Fibroblast of skin of abdomen (primary cell): ENCODE measurements at places on chromosomes 5 and 9.

- DNase-seq, result peak; percentile 35
These were observed 138.6 kb downstream of the ARHGEF28 start for GRCh38 chr5:73764586-73764985.

DNA sequence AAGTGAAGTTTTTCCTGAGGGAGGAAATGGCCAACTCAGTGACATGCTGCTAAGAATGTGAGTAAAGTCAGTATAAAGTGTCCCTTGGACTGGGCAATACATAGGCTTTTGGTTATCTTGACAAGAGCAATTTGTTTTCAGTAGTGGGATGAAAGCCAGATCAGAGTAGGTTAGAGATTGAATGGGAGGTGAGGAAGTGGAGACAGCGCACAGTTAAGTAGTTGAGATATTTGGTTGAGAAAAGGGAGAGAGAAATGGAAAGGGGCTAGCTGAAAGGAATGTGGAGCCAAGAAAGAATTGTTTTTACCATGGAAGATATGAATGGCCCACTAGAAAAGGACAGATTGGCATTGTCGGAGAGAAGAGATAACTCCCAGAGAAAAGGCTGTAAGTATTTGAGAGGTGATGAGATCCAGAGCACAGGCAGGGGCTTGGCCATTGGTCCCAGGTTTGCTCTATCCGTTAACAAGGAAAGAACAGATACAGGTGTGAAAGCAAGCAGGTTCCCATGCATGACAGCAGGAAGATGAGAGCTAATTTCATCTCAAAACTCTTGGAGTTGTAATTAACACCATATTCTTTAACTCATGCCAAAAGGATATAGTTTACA is 392.0 kb downstream of the NR2F1-AS1 start:
- no peak for DNase-seq

DNA sequence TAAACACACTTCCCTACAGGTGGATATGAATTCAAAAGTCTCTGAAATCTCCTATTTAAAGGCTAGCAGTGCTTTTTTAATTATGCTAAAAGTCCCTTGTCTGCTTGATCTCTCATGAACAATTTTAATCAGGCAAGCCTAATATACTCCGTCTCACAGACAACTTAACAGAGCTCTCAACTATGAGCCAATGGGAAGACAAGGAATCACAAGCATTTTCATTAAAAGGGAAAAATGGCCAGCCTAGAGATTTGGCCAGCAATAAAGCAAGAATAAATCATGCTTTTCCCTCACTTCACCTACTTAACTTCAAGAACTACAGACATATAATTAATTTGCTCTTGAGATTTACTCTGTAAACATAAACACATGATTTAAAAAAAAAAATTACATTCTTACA is 78.0 kb downstream of the RFX3 start:
- no peak for DNase-seq

GRCh38 chr5:9192266-9192665 is 353.6 kb downstream of the SEMA5A start:
- no peak for DNase-seq

DNA sequence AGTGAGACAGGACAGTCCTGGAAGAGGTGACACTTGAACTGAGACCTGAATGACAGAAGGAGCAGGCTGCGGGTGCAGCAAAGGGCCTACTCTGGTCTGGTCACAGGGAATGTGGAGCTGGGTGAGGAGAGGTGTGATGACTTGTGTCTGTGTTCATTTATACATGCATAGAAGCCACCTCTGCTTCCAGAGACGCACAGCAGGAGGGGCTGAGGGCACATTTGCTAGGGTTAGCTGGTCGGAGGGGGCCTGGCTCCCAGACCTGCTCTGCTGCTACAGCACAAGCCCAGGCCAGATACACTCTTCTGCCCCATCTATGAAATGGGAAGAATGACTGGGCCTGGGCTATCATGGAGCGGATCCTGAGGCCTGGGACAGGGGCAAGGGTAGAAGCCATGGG is 15.6 kb downstream of the UNC5A start:
- no peak for DNase-seq

- DNase-seq, result peak; percentile 6
These were observed 33.1 kb downstream of the FANCC start for GRCh38 chr9:95284162-95285080.

DNA sequence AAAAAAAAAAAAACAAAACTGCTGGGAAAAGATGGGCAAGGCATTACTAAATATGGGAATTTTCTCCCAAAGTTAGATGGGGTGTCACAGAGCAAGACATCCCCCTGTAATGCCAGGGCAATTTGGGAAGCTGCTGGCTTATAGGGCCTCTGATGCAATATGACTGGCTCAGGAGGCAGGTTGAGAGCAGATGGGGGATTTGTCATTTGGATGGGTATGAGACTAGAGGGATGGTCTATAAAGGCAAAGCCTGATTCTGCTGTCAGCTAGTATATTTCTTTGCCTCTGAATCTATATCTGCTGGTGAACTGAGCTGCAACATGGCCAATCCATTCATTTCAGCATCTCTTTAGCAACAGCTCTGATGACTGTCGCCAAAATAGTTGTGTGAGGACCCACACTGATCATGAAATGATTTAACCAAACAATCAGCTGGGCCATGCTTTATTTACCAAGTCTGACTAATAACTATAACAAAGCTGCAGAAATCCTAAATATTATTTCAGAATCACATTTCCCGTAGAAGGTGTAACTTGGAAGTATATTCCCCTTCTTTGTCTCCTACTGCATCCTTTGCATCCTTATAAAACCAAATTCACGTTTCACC is 455.1 kb upstream of the ZNF608 start:
- no peak for DNase-seq

DNA sequence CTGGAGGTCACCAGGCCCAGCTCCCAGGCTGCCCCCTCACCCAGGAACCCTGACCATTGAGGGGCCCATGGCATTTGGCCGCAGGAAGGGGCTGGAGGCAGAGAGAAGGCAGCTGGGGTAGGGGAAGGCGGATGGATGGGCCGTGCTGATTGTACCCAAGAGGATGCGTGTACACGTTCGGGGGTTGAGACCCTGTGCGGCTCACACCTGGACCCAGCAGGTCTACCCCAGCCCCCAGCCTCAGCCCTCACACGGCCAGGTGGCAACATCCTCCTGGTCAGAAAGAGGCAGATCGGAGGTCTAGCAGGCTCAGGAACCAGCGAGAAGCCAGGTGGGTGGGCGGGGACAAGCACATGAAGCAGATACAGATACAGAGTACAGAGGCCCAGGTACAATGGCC is 33.7 kb downstream of the NACC2 start:
- no peak for DNase-seq

GRCh38 chr5:180639287-180639686 is 10.1 kb downstream of the FLT4 start:
- no peak for DNase-seq

DNA sequence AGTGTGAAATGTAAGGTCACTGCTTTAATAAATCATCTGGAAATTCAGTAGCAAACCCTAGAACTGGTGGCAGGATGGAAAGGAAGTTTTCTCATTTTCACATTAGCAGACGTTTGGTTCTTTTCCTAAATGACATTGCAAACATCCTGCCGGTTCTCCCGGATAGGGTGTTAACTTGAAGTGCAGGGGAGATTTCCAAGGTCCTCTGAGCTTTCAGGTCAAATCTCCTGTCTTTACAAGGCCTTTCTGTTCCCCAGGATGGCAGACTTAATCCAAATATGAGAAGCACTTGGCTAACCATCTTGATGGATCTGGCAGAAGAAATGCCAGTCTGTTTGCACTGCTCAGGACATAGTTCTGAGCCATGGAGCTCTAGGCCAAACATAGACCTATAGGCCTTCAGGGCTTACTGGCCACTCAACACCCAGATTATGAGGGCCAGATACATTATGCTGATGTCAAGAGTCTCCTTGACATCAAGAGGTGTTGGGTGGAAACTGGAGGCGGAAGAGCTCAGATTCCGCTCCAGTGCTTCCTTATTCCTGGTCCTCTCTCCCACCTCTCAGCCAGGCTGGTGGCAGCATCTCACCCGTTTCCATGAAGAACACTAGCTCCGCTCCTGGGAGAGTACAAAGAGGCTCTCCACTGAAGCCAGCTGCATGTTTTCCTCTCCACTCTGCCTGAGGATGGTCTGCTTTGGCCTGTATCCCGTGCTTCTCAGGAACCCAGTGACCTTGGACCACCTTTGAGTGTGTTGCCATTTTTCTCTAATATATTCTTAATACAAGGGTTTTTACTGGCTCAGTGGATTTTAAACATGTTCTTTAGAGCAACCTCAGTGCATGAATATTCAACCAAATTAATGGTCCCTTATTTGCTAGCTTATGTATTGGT is 61.0 kb downstream of the RALGPS1 start:
- no peak for DNase-seq

GRCh38 chr5:141825791-141826560 is 52.2 kb downstream of the PCDH1 start:
- peak; percentile 27 for DNase-seq

- peak; percentile 71 for DNase-seq
These were observed 172.3 kb upstream of the GNA14 start for GRCh38 chr9:77820293-77820954.

DNA sequence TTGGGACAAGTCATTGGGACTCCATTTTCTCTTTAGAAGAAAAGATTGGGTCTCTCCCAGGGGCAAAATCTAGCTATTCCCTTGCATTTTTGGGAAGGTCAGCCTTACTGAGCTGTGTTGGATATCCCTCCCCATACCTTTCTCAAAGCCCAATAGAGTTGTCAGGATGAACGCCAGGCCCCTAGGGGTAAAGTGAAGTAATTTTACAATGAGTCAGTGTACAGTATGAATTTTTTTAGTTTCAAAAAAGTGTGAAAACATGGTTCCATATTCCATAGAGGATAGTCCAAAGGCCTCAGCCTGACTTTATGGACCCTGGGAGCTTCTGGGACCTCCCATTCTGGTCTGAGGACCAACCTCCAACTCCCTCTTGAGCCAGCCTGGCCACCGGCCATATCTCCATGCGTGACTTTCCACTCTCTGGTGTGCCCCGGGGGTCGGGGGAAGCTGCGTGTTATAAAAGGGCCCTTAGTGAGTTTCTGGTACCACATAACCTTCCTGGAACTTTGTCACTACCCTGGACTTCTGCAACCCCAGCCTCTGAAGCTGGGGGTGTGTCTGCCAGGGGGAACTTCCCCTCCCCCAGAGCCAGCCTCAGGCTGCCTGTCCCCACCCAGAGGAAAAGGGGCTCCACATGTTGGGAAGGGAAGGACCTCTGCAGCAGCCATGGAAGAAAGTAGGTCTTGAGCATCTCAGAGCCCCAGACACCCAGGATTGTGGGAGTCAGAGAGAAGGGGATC is 52.4 kb upstream of the SYNPO start:
- DNase-seq, result peak; percentile 55

DNA sequence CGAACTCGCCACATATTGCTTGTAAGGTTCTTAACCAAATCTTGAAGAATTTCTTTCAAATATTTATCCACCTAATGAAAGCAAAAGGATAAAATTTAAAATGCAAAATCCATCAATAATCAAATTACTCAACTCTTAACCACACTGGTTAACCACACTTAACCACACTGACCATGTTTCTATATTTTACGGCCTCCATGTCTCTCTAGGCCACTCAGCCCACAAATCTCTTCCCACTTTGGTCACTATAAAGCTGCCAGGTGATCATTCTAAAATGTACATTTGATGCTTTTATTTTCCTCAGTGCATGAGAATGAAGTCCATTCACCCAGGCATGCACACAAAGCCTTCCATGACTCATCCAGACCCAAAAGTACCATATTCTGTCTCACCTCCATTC is 56.4 kb upstream of the OR2K2 start:
- DNase-seq, result peak; percentile 16

- DNase-seq, result no peak
These were observed 229.3 kb upstream of the CTNND2 start for GRCh38 chr5:12133520-12133919.

- DNase-seq, result no peak
These were observed 47.8 kb upstream of the ALDH1B1 start for GRCh38 chr9:38344566-38345324.

DNA sequence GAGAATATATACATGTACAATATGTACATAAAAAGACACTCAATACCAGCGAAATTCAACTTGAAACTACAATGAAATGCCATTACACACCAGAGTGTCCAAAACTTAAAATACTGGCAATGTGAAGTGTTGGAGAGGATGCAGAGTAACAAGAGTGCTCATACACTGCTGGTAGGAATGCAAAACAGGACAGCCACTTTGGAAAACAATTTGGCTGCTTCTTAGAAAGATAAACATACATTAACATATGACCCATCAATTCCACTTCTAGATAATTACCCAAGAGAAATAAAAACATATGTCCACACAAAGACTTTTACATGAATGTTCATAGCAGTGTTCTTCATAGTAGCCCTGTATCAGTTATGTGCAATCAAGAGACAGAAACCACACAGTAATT is 39.4 kb upstream of the BARX1 start:
- no peak for DNase-seq

- DNase-seq, result no peak
These were observed 404.9 kb upstream of the ZNF608 start for GRCh38 chr5:125151150-125151900.

DNA sequence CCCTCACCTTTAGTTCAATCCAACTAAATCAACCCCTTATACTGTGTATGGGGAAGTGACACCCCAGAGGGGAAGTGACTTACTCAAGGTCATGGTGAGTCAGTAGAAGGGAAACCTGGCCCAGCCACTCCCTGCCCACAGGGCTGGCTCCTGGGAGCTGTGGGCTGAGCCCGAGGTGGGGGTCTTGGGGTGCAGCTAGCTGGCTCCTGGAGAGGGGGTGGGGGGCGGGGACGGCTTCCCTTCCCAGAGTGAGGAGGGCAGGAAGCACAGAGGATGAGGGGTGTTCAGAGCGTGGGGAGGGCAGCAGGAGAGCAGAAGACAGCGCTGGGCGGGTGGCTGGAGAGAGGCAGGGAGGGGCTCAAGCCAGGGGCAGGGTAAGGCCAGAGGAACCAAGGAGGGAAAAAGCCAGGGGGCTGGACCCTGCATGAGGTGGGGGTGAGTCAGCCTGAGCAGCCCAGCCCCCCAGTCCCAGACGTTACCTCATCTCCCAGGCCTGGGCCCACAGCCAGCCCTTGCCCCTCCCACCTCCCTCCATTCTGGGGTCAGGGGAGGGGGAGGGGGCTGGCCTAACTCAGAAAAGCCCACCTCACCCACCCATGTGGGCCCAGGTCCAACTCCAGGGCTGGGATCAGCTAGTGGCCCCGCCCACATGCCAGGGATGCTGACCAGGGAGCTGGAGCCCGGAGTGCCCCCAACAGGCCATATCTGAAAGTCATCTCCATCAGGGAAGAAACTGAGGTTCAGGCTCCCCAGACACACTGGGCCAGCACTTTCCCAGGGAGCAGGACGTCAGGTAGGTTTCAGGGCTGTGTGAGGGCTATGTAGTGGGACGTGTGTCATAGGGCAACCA is 2.8 kb downstream of the PDLIM7 start:
- DNase-seq, result peak; percentile 96

DNA sequence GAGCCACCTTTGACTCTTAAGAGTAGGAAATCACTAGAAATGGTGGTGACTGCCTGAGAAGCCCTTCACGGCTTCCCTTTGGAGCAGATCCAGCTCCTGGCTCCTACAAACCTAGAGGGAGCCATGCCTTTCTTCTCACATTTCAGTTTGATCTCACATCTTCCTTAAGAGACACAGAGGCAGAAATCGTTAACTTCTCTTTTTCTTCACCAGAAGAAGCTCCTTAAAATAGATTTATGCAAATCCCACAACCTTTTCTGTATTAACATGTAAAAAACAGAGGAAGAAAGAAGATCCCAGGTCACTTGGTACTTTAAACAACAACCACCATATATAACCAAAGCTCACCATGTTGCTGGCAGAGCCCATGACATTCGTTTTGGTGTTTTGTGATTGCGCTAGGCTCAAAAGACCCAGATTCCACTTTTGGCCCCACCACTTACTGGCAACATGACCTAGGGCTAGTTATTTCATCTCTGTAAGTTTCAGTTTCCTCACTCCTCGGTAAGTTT is 29.6 kb downstream of the PAX5 start:
- DNase-seq, result no peak

GRCh38 chr5:56282216-56282615 is 49.1 kb upstream of the ANKRD55 start:
- peak; percentile 28 for DNase-seq
